ENCODE measurements at places on chromosomes 1 and 21.

- DNase-seq, result no peak
Observed at GRCh38 chr21:38396325-38396724, 102.0 kb downstream of the ERG start.

GRCh38 chr1:166484871-166485270 is 318.1 kb upstream of the FAM78B start:
- no peak for DNase-seq

DNA sequence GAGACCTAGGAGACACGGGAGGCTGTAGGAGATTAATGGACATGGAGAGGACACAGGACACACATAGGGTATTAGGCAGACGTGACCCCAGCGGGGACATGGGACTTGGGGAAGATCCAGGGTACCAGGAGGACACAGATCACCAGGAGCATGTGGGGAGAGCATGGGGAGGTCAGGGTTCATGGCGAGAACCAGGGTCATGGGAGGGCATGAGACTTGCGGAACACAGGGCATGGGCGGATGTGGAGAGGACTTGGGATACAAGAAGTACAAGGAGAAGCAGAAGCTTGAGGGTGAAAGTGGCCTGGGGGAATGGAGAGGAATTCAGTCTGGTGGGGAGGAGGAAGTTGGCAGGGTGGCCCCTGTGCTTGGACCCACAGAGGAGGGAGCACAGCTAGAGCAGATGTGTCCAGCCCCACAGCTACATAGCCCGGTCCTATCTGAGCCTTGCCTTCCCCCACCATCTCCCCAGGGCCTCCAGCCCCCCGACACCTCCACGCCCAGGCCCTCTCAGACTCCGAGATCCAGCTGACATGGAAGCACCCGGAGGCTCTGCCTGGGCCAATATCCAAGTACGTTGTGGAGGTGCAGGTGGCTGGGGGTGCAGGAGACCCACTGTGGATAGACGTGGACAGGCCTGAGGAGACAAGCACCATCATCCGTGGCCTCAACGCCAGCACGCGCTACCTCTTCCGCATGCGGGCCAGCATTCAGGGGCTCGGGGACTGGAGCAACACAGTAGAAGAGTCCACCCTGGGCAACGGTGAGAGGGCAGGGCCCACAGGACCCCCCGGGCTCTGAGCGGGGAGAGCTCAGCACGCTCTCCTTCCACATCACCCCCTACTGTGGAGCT is 12.1 kb downstream of the TIE1 start:
- no peak for DNase-seq

GRCh38 chr1:176462674-176463378 is at the start of gene PAPPA2:
Gene PAPPA2 (plus strand): TSS chr1:176463175. CDS start chr1:176556323, 93,148 bp downstream.
- no peak for DNase-seq

DNA sequence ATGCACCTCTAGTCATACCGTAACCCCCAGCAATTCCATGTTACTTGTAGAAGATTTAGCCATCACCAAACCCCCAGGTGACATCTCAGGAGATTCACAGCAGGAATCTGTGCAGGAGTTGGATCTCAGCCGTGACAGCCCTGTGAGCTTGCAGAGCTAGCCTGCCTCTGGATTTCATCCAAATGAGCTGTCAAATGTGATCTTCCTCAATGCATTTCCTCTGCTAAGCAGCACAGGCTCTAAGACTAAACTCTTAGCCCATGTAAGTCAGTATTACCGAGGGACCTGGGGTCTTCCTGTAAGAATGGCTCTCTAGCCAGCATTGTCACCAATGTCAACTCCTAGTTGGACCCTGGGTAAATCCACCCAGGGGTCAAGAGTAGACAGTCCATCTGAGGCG is 41.7 kb downstream of the UMODL1 start:
- no peak for DNase-seq

DNA sequence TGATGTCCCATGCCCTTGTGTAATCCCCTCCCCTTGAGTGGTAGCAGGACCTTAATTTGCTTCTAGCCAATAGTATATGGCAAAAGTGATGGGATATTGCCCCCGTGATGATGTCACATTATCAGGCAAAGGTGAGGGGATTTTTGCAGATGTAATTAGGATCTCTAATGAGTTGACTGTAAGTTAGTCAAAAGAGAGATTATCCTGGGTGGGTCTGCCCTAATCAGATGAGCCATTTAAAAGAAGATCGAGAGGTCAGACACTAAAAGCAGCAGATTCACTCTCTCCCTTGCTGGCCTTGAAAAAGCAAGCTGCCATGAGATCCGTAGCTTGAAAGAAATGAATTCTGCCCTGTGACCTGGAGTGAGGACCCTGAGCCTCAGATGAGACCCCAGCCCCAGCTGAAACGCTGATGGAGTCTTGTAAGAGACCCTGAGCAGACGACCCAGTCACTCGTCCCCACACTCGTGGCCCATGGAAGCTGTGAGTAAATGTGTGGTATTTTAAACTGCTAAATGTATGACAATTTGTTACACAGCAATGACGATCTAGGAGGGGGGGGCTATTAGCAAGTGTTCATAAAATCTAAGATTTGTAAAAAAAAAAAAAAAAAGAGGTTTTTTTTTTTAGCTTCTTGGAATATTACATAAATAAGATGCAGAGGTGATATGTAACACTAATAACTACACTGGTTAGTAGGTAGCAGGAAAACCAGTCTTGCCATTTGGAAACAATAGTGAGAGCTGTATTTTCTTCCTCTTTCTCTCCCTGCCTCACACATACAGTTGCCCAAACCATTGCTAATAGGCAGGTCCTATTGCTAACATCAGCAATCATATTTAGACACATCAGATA is 50.3 kb upstream of the TARBP1 start:
- DNase-seq, result no peak

DNA sequence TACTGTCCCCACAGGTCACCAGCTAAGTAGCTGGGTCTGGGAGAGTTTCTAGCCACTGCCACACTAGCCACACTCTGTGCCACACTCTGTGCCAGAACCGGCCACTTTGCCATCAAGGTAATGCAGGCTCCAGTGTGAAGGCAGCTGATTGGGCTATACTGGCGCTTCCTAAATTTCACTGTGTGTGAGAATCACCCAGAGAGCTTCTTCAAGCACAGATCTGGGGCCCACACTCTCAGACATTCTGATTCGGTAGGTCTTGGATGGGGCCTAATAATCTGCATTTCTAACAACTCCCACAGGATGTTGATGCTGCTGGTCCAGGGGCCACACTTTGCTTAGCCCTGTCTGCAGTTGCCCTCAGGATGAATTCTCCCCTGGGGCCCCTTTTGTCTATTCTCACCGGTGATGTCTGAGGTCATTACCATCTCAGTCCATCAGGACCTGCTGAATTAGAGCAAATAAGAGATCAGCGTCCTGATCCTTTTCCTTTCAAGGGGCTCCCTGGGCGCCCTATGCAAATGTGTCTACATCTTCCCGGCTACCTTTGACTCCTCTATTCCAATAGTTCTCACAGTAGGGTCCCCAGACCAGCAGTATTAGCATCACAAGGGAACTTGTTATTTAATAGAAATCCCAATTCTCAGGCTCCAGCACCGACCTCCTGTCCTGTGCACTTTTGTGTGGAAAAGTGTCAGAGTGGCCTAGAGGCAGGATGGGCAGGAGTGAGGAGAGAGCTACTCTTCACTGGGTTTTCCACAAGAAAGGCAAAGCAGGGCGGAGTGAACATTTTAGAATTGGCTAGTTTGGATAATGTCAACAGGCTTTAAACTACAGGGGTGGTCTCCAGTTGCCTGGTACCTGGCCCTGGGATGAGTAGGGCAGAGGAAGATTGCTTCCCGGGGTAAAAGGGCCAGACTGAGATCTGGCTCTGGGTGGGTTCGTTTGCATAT is 24.7 kb upstream of the LRRN2 start:
- DNase-seq, result no peak

DNA sequence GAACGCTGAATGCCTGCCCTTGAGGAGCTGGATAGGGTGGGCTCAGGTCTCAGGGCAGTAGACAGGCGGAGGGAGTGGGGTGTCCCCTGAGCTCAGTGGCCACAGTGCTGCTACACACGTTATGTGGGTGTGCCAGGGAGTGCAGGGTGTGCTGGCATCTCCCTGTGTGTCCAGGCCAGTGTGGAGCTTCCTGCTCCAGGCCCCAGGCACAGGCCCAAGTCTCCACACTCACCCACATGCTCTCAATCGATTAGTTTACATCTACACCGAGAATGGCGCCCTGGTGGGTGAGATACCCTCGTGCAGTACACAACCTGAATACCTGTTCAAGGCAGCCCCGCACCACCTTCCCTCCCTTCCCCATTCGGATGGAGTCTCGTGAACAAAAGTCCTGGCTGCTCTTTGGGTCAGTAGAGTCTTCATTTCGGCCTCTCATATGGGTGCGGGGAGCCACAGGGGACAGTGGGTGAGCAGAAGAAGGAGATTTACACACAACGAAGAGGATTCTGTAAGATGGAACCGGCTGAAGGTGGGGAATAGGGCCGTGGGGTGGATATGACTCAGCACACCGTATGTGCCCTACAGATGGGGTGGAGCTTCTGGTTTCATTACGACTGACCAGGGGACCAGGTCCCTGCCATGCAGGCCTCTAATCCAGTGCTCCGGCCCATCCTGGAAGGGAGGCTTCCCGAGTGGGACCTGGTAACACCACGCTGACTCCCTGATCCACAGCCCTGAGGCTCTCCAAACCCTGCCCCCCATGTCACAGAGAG is 93.3 kb downstream of the SPSB1 start:
- DNase-seq, result no peak

- no peak for DNase-seq
Observed at GRCh38 chr21:24583473-24583872, 1023.8 kb downstream of the MRPL39 start.

GRCh38 chr1:179251675-179252074 is 22.2 kb upstream of the ABL2 start:
- no peak for DNase-seq

- DNase-seq, result no peak
Observed at GRCh38 chr1:85445906-85446305, 19.1 kb downstream of the DDAH1 start.

DNA sequence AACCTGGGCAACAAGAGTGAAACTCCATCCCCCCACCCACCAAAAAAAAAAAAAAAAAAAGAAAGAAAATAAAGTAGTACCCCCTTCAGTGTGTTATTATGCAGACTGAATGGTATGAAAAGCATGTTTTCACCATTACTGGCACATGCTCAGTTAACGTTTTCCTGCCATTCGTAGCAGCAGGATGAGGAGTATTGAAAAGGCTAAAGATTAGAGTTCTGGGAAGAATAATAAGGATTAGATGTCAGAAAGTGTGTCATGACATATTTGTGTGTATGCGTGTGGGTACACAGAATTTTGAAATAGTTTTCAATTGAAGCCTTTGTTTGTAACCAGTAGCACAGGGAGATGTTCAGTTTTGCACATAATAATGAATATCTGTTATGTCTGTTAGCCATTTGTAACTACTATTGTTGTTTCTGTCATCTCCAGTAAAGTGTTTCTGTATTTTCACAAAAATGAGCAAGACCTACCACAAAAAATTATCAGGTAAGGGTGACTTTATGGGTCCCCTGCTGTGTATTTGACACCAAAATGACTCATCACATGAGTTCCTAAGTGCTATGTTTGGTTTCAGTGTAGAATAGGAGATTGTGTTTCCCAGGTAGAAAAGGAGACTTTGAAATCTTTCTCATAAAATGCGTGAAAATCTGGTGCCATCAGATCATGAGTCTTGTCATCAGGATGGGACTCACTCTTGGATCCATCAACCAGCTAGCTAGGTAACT is 358.9 kb downstream of the DISC1 start:
- DNase-seq, result no peak

GRCh38 chr1:43706598-43707189 is 642 bp upstream of the ST3GAL3 start:
- no peak for DNase-seq
